Stimulated activated CD4-positive, alpha-beta T cell treated with anti-CD3 and anti-CD28 coated beads, Interleukin-12 subunit alpha, Interleukin-12 subunit beta, amount 100 ng/mL, for 4 hours (primary cell): ENCODE measurements at places on chromosomes 16 and 17.

DNA sequence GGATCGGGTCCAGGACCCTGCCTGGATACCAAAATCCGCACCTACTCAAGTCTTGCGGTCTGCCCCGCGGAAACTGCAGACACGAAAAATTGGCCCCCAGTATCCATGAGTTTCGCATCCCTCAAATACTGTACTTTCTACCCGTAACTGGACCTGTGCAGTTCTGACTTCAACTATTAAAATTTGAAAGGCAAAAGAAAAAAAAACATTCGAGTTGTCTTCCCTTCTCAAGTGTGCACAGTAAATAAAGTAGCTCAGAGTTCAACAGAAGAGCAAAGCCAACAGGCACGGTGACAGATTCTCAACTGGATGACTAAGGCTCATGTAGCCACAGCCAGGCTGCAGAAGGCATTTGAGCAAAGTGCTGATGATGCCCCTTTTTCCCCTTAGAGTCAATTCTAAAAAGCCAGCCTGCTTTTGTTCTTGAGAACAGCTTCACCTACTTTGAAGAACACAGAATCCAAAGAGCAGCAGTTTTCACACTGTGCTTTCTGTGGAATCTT lies 32.5 kb downstream of the MARF1 start:
- DNase-seq, result no peak

DNA sequence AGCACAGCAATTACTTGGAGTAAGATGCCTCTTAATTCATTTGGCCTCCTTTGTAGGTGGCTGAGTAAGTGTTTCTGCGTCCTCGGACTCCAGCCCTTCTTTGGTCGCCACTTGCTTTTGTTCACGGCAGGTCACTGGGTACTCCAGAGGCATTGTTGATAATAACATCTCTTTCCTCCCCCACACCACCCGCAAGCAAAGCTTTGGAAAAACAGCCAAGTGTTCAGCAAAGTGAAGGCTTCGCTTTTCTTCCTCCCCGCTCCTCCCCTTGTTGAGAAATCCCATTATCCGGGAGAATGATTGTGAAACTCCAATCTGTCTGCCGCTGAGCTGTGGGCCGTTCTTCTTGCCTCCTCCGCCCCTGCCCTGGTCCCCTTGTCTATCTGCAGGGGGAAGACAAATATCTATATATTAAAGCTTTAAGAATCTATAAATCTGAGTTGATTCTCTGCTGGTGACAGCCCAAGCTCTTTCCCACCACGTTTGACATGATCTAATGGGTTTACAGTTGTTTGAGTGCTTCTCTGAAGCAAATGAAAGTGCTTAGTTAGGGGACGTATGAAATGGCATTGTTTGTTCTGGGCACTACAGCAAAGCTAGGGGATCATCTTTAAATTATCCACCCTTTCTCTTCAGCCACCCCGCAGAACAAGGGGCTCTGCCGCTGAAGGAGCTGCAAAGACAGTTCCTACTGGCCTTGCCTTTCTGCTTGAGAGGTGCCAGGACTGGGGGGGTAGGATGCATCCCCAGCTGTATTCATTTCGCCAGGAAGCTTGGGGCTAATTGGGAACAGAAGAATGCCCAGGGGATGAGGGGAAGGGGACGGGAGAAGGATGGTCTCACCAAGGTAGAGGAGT lies 167.1 kb downstream of the CCDC182 start:
- DNase-seq, result no peak

DNA sequence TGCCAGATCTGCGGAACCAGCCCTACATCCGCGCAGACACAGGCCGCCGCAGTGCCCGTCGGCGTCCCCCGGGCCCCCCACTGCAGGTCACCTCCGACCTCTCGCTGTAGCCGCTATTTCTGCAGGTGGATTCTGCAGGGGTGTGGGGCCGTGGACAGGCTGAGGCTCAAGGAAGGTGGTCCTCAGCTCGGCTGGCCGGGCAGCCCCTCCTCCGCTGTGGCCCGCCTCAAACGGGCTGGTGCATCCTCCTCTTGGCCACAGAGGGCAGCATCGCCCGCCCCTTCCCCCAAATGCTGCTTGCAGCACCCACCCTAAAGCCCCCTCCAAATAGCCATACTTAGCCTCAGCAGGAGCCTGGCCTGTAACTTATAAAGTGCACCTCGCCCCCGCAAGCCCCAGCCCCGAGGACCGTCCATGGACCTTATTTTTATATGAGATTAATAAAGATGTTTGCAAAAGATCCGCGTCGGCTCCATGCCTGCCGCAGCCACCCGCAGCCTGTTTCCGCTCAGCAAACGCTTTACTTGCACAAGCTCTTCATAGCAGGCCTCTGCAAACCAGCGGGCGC lies 14.9 kb downstream of the SPATA32 start:
- no peak for DNase-seq

- DNase-seq, result no peak
These were observed 9.8 kb downstream of the PGS1 start for GRCh38 chr17:78387977-78388941.

GRCh38 chr17:79837888-79838521 lies 1.2 kb downstream of the CBX4 start:
- DNase-seq, result no peak

- no peak for DNase-seq
These were observed 29.2 kb downstream of the TTLL6 start for GRCh38 chr17:48787828-48788227.

DNA sequence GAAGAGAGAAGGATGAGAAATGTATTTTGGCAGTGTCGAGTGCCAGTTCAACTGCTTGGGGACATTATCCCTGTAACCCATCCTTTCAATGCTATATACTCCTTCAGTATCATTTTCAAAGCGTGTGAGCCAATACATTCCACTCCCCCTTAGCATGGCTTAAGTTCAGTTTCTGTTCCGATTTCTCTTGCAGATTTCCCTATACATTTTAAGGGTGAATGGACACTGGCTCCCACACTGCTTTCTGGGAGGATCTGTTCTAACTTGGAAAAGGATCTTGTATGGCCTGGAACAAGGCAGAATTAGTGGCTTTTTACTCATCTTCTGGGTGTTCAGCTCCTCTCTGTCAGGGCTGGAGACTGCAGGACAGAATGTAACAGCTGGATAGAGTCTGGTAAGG lies 333.8 kb downstream of the HAPSTR1 start:
- no peak for DNase-seq

GRCh38 chr17:9247401-9247938 lies 226.2 kb downstream of the NTN1 start:
- no peak for DNase-seq

DNA sequence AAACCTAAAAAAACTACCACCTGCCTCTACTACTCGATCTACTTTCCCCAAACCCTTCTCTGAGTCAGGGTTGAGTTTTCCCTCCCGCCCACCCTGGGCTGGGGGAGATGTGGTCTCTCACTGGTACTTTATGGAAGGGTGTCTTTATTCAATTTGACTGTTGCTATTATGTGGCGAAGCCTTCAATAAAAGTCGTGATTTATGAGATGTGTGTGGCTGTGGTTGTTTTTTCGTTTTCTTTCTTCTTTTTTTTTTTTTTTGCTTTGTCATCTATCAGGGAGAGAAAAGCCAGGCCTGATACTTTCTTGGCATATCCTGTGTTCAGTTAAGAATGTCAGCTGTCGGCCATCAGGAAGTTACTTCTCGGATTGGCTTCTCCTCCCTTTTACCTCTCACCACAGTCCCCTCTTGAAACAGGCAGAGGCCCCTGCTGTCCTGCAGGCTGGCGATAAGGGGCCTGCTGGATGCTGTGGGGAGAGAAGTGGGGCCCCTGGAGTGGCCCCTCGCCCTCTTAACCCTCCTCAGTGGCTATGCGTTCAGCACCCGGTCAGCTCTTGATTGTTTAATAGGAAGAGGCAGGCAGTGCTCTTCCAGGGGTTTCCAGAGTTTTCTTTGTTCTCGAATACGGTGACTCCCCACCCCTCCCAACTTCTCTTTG lies 123.0 kb downstream of the MSI2 start:
- no peak for DNase-seq

GRCh38 chr16:30186444-30186781 lies 3.0 kb downstream of the CORO1A start:
- DNase-seq, result no peak

GRCh38 chr16:86452451-86452850 lies 57.9 kb upstream of the FOXF1 start:
- DNase-seq, result no peak

DNA sequence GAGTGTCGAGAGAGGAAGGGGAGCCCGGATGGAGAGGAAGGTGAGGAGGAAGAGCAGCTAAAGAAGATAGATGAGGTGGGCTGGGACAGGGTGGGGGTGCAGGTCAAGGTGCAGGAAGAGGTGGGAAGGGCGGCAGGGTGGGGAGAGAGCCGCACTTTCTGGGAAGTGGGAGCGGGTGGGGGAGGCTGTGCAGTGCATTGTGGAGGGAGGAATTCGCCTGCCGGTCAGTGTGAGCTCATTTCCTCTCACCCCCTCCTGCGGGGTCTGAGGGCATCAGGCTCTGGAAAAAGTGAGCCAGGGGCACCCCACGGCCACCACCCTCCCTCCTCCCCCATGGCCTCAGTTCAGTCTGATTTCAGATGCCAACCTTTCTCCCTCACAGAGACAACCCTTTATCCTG lies 2.5 kb upstream of the ARHGAP23 start:
- DNase-seq, result no peak

GRCh38 chr16:88570691-88571092 lies 489 bp downstream of the ZC3H18 start:
- DNase-seq, result peak; percentile 43

GRCh38 chr17:62119373-62119772 lies 54.3 kb upstream of the MED13 start:
- DNase-seq, result no peak
